ENCODE measurements at places on chromosomes 1 and 21.

DNA sequence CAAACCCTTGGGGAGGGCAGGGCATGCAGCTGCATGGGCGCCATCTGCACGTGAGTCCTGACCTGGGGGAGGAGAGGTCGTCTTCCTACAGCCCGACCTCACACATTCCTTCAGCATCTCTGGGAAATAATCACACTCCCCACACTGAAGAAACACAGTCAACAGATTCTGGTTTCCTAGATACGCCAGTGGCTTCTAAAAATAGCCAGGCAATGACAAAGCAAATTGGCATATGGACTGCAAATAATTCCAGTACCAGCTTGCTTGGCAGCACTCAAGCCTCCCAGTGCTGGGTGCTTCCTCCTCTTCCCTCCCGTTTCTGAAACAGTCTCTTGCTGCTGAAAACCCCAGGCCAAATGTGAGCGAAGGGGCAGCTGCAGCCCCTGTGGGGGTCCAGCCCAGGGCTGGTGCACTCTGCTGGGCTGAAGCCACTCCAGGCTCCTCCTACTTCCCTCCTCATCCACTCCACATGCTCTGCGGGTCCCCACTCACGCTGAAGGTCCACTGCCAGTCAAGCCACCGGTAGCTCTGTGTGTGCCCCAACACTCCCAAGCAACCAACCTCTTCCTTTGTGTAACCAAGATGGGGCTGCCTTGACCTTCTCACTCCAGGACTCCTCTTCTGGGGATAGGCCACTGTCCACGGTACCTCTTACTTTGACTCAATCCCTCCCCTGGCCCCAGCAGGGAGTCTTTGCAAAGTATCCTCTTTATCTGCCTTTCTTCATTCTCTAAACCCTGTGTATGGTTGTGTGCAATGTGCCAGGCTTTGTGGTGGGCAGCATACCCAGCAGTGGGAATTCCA lies 69.0 kb downstream of the KCND3 start:
- DNase-seq = no peak

- DNase-seq = no peak
Measured at GRCh38 chr1:236853921-236854604, 59.0 kb downstream of the MTR start.

DNA sequence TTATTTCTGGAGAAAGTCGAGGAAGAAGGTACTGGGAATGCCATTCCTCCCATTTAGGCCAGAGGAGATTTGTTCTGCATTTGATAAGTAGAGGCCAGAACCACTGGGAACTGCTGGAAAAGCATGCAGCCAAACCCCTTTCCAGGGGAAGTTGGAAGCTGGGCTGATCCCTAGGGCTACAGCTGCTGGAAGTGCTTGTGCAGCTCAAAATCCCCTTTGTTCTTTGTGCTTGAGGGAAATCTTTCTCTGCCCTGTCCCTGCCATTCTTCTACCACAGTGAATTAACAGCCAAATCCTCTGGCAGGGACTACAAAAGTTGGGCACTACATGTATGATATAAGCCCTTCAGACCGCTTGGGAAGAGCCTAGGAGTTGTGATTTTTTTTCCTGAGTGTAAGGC lies 734.1 kb downstream of the LRRIQ3 start:
- no peak for DNase-seq

GRCh38 chr1:210251680-210252490 lies 19.3 kb downstream of the SERTAD4 start:
- peak; percentile 46 for DNase-seq

DNA sequence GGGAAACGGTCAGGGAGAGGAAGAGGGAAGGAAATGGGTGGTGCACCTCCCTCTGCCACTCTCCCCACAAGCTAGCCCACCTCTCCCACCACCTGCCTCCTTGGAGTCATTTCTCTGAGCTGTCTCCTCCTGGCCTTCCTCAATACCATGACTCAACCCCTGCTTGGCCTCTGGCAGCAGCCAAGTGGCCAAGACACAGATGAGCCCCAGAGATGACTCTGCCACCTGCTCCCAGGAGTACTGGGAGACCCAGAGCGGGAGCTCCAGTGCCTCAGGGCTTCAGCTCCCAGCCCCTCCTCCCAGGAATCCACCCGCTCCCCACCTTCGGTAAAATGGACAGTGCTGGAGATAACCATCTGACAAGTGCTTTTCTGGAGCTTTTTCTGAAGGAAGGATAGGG lies 2.6 kb downstream of the S100A16 start:
- DNase-seq = no peak

GRCh38 chr1:152035539-152036266 lies 1.1 kb downstream of the S100A11 start:
- DNase-seq = no peak

DNA sequence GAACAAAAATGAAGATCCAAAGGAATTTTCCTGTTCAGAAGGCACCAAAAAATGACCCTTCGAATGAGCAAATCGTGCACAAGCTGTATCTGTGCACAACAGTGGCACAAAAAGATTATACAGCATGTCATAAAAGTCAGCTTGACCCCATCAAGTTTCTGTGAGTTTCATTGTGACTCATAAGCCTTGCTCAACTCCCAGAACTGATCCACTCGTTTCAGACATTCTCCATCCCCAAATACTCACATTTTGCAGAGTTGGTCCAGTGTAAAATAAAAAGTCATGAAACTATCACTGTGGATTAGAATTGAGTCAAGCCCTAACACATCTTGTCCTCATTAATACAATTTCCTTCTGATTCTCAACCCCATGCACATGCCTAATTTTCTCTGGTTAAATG lies 174.7 kb upstream of the PKN2 start:
- DNase-seq = no peak

- DNase-seq = no peak
Measured at GRCh38 chr1:232878086-232878485, 72.3 kb upstream of the NTPCR start.

- DNase-seq = no peak
Measured at GRCh38 chr1:163248064-163248463, 45.3 kb upstream of the RGS5 start.

Data from glutamatergic neuron (in vitro differentiated cells).